ENCODE measurements at places on chromosomes 3 and 15. TPM values are rescaled to one million over a fixed set of nuclear protein-coding genes. Genes with fewer than 3 reads are reported as not detected.

GRCh38 chr3:175287361-175287963 is 428.3 kb downstream of the NAALADL2 start:
- no peak for DNase-seq

LTF gene
- total RNA-seq = 0.36 TPM

DNA sequence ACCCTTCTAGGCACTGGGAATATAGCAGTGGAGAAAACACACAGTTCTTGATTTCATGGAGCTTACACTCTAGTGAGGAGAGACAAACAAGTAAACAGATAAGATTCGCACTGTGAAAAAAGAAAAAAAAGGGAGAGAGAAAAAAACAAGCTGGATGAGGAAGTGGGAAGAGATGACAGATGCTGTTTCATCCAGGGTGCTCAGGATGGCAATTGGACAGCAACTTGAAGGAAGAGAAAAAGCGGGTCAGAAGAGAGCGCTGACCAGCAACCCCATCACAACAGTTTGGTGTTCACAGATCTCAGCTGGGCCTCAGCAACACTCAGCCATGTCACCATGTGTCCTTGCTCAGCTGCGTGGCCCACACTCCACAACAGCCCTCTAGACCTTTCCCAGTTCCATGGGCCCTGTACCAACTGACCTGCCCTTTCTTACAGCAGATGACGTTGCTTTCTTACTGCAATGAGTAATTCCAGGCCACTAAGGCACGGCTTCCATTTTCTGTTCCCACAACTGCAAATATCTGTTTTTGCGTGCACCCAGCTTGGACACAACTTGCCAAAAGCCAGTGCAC is 230.8 kb downstream of the MEX3B start:
- DNase-seq = no peak

POPDC2 gene
- total RNA-seq = 1.7 TPM

GOLGA6B gene
- total RNA-seq = not detected

- DNase-seq = no peak
Observed at GRCh38 chr3:37903734-37904133, 42.1 kb downstream of the CTDSPL start.

GRCh38 chr3:143812481-143812880 is 35.8 kb downstream of the SLC9A9 start:
- DNase-seq = no peak

DNA sequence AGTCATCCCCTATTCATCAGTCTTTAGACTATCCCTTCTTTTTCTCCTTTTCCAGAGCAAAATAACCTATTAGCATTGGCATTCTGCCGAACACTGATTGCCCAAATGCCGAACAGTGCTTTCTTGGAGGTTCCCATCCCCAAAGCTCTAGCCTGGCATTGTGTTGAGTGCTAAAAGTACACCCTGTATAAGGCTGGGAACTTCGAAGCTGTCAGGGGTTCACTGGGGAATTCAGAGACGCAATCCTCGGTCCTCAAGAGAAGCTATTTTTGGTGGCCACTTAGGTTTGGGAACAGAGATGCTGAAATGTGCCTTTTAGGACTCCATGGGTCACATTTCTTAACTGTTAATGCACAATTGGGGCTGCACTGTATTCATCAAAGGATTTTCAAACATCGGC is 8.4 kb downstream of the FRMD5 start:
- no peak for DNase-seq

LRRC31 gene
- total RNA-seq = not detected

DNA sequence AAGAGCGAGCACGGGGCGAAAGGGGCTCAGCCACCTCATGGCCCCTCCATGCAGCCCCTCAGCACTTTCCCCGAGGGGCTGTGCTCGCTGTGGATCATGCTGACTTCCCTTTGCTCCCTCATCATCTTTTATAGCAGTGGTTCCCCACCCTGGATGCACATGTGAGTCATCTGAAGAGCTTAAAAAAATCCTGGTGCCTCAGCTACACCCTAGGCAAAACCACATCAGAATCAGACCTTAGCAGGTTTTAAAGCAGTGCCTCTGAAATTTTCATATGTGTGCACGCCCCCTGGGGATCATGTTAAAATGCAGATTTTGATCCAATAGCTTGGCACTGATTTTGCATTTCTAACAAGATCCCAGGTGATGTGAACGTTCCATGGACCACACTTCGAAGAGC is 50.9 kb downstream of the FEM1B start:
- no peak for DNase-seq

GRCh38 chr15:38846346-38846745 is 281.7 kb upstream of the RASGRP1 start:
- no peak for DNase-seq

FBXO40 gene
- not detected for total RNA-seq

DNA sequence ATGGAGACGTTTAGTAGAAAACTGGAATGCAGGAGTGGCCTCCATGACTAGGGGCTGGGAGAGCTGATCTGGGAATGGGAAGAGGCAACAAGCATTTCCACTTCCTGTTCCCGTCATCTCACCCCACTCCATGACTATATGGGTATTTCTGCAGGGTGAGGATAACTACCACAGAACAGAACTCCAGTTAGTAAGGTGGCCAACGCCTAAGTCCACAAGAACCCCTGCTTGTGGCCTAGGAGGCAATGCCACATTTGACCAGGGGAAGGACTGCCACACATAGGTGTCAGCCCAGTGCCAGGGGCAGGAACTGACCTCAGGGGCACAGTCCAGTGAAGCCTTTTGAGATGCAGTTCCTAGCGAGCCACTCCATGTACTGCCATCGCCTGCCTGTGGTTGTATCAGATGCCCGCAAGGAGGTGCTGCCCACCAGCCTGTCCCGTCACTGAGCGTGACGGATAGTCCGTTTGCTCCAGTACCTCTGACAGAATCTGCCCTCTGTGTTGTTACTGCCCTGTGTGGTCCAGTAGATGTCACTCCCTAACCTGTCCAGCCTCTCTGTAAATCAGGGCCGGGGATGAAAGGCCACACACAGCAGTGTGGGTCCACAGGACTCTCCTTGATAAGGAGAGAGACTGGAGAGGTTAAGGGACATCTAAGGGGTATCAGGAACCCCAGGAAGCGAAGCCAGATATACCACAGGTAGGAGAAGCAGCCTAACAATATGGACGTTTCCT is 3.5 kb upstream of the MTFMT start:
- peak; percentile 47 for DNase-seq

CYP1A1 gene
- total RNA-seq = 0.18 TPM

DNA sequence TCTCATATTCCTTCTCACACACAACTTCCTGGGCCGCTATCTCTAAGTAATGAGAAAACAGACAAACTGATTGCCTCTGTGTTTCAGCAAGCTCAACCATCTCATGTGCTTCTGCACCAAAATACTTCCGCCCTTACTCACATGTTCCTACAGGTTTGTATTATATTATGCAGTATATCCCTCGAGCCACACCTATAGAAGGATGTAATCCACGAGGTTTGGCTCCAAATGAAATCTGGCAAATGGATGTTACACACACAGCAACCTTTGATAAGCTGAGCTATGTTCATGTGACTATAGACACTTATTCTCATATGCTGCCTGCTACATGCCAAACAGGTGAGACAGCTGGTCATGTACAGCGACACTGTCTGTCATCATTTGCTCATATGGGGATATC is 22.6 kb downstream of the CCRL2 start:
- no peak for DNase-seq

DNA sequence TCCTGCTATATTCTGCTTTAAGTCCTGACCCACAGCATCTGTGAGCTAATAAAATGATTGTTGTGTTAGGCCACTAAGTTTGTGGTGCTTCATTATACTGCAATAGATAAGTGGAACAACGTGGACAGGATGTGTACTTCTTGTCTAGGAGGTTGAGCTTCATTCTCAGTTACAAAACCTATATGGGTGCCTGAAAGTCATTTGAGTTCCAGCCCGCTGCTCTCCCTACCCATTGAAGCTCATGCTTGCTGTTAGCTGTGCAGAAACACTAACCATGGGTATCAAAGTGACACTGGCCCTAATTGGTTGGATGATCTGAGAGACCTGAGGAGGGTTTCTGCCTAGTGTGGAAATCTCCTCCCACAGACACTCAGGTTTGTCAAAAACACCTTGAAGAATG is 357.2 kb downstream of the PDCD6IP start:
- no peak for DNase-seq

GRCh38 chr3:95613993-95614392 is 1200.4 kb upstream of the EPHA6 start:
- no peak for DNase-seq

DAZL gene
- 0.09 TPM for total RNA-seq

GRCh38 chr15:38894243-38894948 is 329.8 kb upstream of the RASGRP1 start:
- no peak for DNase-seq
